ENCODE measurements at places on chromosomes 1 and 21.
A peak's percentile ranks its signal among the peaks of the same experiment; 100 is the strongest.

- peaks cover 16% of the 10 kb centered on the region for H3K27me3 ChIP-seq
- DNase-seq = no peak
- peaks cover 3% of the 10 kb centered on the region for H3K36me3 ChIP-seq
- no peak overlapping the region for H3K4me3 ChIP-seq
- H3K27ac ChIP-seq = no peak overlapping the region
Measured at GRCh38 chr1:36796106-36796590, 238.2 kb downstream of the GRIK3 start.

- H3K4me3 ChIP-seq = peak overlapping the region; percentile 47
- no peak for DNase-seq
- no peaks in the 10 kb centered on the region for H3K27me3 ChIP-seq
- H3K27ac ChIP-seq = no peak overlapping the region
- no peaks in the 10 kb centered on the region for H3K36me3 ChIP-seq
Measured at GRCh38 chr1:208731981-208732821, 488.0 kb upstream of the PLXNA2 start.

DNA sequence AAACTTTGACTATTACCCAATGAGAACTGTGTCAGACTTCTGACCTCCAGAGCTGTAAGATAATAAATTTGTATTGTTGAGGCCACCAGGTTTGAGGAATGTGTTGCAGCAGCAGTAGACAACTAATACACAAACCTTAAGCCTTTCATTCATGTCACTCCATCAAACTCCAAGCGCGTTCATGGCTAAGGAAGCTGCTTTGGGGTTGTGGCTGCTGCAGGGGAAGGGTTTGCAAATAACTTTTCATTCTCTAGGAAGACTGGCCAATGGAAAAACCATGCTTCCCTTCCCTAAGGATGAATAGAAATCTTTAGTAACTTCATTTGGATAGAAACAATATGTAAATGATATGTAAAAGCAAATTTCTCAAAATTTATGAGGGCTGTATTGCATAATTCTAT is 170.4 kb downstream of the RHOU start:
- DNase-seq = no peak
- peak overlapping the region; percentile 59 for H3K27ac ChIP-seq
- no peak overlapping the region for H3K4me3 ChIP-seq
- H3K27me3 ChIP-seq = no peaks in the 10 kb centered on the region
- H3K4me1 ChIP-seq = peaks cover 5% of the 10 kb centered on the region
- peaks cover 2% of the 10 kb centered on the region for H3K36me3 ChIP-seq

DNA sequence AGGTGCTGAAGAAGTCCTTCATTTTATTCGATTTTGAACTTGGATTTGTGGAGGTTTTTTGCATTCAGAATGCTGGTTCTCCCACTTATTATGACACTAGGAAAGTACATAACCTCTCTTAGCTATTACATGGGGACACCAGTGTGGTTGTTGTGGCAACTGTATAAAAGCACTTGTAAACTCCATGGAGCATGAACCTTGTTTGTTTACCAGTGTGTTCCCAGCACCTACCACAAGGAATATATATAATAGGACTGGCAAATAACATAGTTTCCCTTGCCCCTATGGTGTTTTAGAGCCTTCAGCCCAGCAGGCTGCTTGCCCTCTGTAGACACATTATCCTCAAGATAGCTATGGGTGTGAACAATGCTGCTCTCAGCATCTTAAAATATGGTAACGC is 43.1 kb downstream of the RASSF5 start:
- peaks cover 46% of the 10 kb centered on the region for H3K4me1 ChIP-seq
- no peak for DNase-seq
- peaks cover 2% of the 10 kb centered on the region for H3K36me3 ChIP-seq
- no peaks in the 10 kb centered on the region for H3K27me3 ChIP-seq
- peak overlapping the region; percentile 100 for H3K27ac ChIP-seq

GRCh38 chr1:66275083-66275482 is 258.9 kb upstream of the SGIP1 start:
- H3K27me3 ChIP-seq = no peaks in the 10 kb centered on the region
- peak overlapping the region; percentile 87 for H3K27ac ChIP-seq
- peak overlapping the region; percentile 83 for H3K4me3 ChIP-seq
- H3K36me3 ChIP-seq = peaks cover 2% of the 10 kb centered on the region
- H3K4me1 ChIP-seq = peaks cover 67% of the 10 kb centered on the region
- no peak for DNase-seq

- no peaks in the 10 kb centered on the region for H3K4me1 ChIP-seq
- H3K4me3 ChIP-seq = no peak overlapping the region
- H3K36me3 ChIP-seq = no peaks in the 10 kb centered on the region
- no peaks in the 10 kb centered on the region for H3K27me3 ChIP-seq
- DNase-seq = no peak
- H3K27ac ChIP-seq = no peak overlapping the region
Measured at GRCh38 chr1:75099581-75099980, 34.6 kb upstream of the LHX8 start.

DNA sequence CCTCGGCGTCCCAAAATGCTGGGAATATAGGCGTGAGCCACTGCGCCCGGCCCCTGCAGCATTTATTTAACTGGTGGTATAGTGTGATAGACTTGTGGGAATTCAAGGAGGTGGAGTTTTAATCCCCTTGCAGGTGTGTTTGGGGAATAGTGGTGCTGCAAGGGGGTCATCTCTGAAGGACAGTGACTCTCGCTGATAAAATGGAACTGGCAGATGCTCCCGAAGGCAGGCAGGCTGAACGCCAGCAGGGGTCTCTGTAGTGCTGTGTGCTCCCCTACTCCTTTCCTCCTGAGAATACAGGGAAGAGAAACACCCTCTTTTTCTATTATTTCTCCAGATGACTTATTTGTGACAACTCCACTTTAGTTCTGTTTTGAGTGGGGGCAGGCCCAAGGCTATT is 4.0 kb downstream of the OSCP1 start:
- no peak overlapping the region for H3K27ac ChIP-seq
- no peak for DNase-seq
- H3K36me3 ChIP-seq = no peaks in the 10 kb centered on the region

DNA sequence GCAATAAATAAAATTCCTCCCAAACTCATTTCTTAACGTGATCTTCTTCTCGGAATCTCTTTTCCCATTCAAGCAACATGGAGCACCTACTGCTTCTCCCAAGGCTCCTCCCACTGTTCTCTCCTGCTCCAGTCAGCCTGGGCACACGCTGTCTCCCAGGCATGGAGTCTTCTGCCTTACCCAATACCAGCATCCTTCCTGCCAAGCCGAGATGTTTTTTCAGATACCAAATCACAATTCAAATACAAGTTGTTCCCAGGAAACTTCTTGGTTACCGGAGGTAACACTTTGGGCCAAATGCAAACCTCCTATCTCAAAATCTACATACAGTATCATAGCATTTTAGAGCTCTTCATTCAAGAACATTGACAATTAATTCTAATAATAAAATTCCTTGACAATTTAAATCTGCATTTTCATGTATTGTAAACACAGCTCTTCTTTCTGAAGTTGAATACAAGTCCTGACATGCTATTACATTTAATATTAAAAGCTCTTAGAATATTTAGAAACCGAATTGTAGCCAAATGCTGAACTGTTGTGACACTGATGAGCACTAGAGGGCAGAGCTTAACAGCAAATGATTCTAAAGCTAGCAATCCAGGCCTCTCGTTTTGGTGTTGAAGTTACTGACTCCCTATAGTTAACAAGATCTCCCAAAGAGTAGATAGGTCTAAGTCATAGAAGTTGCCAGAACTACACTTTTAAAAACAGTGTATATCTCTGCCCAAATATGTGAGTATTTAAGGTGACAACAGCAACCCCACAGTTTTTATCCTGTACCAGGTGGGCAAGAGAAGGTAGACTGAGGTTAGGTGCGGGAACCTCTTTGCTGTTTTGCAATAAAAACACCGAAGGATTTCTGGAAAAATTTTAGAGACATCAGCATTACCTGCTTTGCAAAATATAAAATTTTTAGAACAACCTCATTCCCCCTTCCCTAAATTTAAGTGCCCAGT is 52.3 kb downstream of the BCAR3 start:
- no peaks in the 10 kb centered on the region for H3K27me3 ChIP-seq
- no peaks in the 10 kb centered on the region for H3K36me3 ChIP-seq
- no peak overlapping the region for H3K4me3 ChIP-seq
- H3K27ac ChIP-seq = peak overlapping the region; percentile 34
- H3K4me1 ChIP-seq = no peaks in the 10 kb centered on the region
- DNase-seq = no peak

GRCh38 chr1:180646093-180646492 is 14.3 kb downstream of the XPR1 start:
- no peak overlapping the region for H3K27ac ChIP-seq
- DNase-seq = no peak
- peak overlapping the region; percentile 41 for H3K4me3 ChIP-seq
- H3K4me1 ChIP-seq = peaks cover 29% of the 10 kb centered on the region

DNA sequence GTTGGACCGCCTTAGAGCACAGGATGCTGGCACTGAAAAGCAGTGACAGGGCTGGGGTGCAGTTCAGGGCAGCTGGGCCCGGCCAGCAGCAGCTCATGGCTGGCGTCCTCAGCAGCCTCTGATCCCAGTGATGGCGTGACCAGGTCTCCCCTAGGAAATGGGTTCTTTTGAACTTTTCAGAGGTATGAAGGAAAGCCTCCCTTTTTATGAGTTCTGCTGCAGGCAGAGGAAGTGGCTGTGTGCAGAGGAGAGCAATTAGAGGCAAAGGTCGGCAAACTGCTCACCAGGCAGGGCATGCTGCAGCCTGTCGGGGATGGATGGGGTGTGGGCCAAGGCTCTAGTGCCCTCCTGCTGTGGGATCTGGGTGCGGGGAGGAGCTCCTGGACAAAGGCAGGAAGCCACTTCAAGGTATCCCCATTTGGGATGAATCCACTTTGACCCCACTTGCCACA is 45.6 kb upstream of the RAB4A start:
- H3K27me3 ChIP-seq = peaks cover 17% of the 10 kb centered on the region
- no peak for DNase-seq
- peaks cover 8% of the 10 kb centered on the region for H3K4me1 ChIP-seq
- H3K36me3 ChIP-seq = no peaks in the 10 kb centered on the region
- H3K27ac ChIP-seq = no peak overlapping the region

- no peak overlapping the region for H3K4me3 ChIP-seq
- DNase-seq = no peak
- H3K27ac ChIP-seq = no peak overlapping the region
- H3K27me3 ChIP-seq = peaks cover 60% of the 10 kb centered on the region
- no peaks in the 10 kb centered on the region for H3K4me1 ChIP-seq
- H3K36me3 ChIP-seq = no peaks in the 10 kb centered on the region
Measured at GRCh38 chr1:18397641-18398040, 83.1 kb upstream of the KLHDC7A start.

DNA sequence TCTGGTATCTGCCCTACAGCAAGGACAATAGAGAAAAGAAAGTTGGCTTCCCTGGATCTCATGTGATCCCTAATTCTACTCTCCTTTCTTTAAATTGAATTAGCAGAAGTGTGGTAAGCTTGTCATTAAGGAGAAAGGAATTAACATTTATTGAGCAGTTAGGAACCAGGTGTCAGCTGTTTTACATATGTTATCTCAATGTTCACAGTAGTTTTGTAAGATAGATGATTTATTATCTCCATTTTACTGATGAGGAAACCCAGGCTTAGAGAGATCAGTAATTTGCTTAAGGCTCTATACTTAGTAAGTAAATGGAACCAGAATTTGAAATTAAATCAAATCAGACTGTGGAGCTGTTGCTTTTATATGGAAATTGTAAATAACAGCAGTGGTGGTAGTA is 8.0 kb downstream of the XPR1 start:
- no peak for DNase-seq
- no peak overlapping the region for H3K4me3 ChIP-seq
- H3K4me1 ChIP-seq = peaks cover 20% of the 10 kb centered on the region
- H3K27me3 ChIP-seq = no peaks in the 10 kb centered on the region

GRCh38 chr1:210741564-210741963 is 392.4 kb downstream of the KCNH1 start:
- H3K27me3 ChIP-seq = peaks cover 14% of the 10 kb centered on the region
- peaks cover 4% of the 10 kb centered on the region for H3K4me1 ChIP-seq
- H3K4me3 ChIP-seq = no peak overlapping the region
- DNase-seq = no peak
- H3K36me3 ChIP-seq = no peaks in the 10 kb centered on the region

DNA sequence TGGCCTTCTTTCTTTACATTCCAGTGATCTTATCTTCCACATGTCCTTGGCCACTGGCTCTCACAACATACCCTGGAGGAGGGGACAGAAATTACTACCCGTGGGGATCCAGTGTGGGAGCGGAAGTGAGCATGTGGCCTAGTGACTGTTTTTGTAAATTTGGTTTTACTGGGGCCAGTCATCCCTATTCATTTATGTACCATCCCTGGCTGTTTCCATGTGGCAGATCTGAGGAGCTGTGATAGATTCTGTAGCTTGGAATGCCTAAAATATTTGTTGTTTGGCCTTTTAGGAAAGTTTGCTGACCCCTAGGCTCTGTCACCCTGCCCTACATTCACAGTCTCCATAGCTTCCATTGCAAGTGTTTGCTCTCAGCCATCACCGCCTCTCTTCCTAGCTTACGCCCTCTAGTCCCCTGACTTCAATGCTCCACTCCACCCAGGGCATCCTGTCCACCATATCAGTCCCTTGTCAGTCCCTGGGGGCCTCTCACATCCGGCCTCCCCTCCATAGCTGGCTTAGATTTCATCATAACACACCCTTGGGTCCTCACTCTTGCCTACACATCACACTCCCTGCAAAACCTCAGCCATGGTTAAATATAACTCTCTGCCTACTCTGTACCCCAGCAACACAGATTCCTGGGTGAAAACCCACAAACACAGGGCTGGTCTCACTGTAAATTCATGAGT is 25.8 kb downstream of the DHCR24 start:
- DNase-seq = no peak
- no peak overlapping the region for H3K4me3 ChIP-seq
- peaks cover 15% of the 10 kb centered on the region for H3K36me3 ChIP-seq
- H3K4me1 ChIP-seq = peaks cover 6% of the 10 kb centered on the region
- H3K27me3 ChIP-seq = no peaks in the 10 kb centered on the region

DNA sequence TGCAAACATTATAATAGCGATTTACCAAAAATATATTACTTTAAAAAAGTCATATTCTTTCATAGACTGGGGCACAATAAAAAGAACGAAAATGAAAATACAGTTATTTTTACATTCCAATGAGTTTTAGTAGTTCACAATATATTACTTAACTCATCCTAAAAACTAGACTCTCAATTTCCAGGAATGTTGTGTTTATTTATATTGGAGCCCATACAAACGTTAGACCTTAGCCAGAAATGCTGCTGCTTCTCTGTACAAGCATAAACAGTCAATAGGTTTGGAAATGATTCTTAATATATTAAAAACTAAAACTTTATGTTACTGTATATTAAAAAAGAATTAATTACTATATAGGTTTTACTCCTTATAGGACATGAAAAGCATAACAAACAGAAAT is 302.3 kb downstream of the BRINP3 start:
- H3K36me3 ChIP-seq = no peaks in the 10 kb centered on the region
- DNase-seq = no peak
- no peaks in the 10 kb centered on the region for H3K4me1 ChIP-seq
- no peak overlapping the region for H3K4me3 ChIP-seq

DNA sequence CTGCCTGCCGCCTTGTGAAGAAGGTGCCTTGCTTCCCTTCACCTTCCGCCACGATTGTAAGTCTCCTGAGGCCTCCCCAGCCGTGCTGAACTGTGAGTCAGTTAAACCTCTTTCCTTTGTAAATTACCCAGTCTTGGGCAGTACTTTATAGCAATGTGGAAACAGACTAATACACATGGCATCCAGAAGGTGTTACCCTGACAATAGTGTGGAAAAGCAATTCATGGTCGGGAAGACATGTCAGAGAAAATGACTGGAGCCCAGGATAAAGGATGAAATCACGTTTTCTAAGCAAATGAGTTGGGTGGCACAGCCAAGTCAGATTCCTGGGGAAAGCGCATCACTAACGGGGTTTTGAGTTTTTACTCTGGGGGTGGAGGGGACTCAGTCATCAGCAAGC is 76.4 kb downstream of the HLCS start:
- no peak overlapping the region for H3K4me3 ChIP-seq
- DNase-seq = no peak

All from T-helper 17 cell (primary cell).